ENCODE measurements at places on chromosomes 4 and X.

GRCh38 chr4:45033676-45034419 is 307.5 kb upstream of the GNPDA2 start:
- DNase-seq, result no peak

- no peak for DNase-seq
These were observed 120.2 kb downstream of the FAM53A start for GRCh38 chr4:1563768-1564485.

DNA sequence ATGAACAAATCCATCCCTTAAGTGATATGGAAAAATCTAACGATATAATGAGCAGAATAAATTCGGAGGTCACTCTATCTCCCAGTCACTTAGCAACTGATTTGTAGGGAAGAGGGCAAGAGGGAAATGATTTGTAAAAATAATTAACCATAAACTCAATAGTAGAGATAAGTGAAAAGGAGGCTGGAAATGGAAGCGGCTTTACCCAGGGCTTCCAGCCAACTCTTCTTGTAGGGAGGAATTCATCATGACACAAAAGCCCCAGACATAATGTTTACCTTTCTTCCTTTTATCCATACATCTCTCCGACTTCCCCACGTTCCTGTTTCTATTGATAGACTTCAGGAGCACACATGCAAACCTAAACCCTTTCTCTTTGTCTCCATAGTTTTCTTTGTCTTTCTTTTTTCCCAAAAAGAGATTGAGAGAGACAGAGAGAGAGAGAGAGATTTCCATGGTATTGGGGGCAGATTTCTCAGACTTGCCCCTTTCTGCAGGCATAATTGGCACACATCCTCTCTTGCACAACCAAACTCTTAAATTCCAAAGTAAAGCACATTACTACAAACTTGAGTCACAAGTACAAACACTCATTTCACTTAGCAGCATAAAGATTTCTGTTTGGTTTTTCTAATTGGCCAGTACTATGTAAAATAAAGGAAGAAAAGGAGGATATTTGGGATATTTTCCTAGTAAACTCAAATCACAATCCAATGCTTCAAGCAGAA is 140.9 kb downstream of the MAPK10 start:
- DNase-seq, result no peak

DNA sequence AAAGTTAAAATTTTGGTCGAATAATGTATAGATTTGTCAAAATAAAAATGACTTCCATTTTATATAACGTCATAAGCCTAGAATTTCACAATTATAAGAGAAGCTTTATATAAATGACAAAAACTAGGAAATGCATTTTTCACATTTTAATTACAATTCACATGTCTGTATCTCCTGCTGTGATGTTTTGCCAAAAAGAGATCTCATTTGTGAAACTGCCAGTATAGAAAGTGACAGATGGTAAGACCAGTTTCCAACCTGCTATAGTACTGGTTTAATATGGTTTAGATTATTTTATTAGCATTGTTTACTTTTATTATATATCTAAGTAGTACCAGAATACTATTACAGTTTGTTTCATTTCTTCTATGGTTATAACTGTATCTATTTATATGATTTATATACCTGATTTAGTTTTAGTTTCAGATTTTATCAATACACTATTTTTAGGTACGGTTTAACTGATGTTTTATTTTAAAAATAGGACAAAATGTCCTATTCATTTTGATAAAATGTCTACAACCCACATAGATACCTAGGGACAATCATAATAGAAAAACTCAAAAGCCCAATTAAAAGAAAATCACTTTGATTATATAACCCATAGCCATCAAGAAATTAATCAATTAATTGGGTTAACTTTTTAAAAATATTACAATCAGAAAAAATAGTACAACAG is 5.4 kb upstream of the CCSER1 start:
- DNase-seq, result no peak

- peak; percentile 10 for DNase-seq
These were observed 5.1 kb upstream of the GABRQ start for GRCh38 chrX:152632445-152633097.

GRCh38 chr4:8580321-8581093 is at the start of gene GPR78:
TSS of gene GPR78 (plus strand) at chr4:8580392. CDS start at chr4:8580983, 591 bp downstream.
- no peak for DNase-seq

DNA sequence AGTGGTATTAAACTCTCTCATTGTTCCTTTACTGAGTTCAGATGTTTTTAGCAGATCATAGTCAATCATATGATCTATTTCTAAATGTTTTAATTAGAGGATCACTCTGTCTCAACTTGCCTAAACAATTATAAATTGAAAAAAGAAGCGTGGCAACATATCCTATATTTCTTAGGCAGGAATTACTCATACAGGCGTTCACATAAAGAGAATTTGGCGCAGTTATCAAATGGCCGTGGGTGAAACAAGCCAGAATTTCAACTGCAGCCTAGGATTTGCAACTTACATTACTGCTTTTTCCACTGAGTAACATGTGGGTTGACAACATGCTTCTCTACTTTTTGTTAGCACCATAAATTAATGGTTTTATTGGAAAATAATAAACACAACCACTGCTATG is 141.3 kb downstream of the CPE start:
- DNase-seq, result no peak

DNA sequence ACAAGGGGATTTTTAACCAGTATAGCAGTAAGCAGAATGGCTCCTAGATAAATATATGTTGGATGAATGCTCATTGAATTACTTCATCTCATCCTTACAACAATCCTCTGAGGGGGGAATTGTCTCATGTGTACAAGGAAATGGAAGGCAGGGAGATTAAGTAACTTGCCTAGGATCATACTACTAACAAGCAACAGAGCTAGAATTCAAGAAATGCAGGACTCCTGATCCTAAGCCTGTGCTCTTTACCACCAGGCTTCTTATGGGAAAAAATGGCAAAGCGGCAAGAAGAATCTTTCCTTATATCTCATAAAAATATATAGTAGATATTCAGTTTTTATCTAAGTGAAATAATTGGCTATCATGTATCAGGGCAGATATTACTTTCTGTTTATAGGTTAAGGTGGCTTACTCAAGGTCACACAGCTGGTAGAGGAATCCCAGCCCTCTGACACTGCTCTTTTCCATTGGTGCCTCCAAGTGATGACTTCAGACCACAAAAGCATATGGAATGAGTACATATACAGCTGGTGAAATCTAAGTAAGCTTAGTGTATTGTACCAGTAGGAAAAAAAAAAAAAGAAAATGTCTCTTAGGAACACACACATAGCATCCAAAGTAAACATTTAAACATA is 2.1 kb downstream of the ABHD18 start:
- no peak for DNase-seq

DNA sequence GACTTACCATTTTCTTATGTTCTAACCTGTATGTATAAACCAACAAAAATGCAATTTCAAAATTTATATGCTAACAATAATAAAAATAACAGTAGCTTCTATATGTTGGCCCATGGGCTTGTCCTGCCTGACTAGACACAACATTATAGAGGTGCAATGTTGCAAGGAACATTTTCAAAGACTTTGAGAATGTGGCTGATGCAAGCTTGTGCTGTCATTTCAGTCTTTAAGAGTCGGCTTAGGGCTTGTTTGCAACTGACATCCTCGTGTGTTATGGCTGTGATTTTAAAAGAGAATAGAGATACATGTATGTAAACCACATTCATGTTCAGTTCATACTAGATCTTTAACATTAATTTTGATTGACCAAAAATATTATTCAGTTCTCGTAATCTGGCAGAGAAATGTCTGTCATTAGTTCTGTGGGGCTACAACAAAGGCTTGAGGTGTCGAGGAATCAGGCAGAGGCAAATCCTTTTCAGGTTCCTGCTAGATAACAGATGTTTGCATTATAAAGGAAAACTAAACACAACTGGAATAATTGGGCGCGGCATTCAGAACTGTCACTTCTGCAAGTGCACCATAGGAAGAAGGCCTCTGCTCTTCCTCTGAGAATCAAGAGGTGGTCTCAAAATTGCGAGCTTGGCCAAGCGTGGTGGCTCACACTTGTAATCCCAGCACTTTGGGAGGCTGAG is 13.1 kb downstream of the TMSB4X start:
- no peak for DNase-seq

DNA sequence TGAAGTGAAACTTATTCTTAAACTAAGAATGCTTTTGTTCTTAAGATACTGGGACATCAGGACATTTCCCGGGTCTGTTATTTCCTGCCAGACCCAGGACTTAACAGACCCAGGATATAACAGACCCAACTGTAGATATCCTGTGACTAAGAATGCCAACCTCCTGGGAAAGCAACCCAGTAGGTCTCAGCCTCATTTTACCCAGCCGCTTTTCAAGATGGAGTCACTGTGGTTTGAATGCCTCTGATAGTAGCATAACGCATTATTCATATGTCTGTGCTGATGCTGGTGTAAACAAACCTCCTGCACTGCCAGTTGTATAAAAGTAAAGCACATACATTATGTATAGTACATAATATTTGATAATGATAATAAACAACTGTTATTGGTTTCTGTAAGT is 185.8 kb upstream of the GPRIN3 start:
- no peak for DNase-seq

GRCh38 chr4:76207549-76207948 is 6.1 kb downstream of the SCARB2 start:
- DNase-seq, result no peak

DNA sequence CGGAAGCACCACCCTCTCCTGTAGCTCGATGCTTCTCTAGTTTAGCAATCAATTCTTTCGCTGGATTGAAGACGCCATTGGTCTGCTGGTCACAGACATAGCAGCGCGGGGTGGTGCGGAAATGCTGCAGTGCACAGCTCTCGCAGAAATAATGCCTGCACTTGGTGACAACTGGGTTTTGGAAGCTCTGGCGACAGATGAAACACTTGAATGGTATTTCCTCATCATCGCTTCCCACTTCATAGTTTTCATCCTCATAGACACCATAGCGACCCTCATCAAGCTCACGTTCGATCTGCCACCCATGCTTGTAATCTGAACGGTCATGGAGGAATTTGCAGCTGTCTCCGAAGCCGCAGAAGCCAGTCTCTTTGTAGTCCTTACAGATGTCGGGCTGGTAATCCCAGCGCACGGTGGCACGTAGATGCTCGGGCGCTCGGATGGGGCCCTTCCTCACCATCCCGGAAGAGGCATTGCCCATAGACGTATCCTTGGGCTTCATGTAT is 854 bp downstream of the RNF113A start:
- no peak for DNase-seq

GRCh38 chr4:83109480-83110222 is 4.9 kb downstream of the PLAC8 start:
- DNase-seq, result no peak

GRCh38 chr4:64130907-64131306 is 278.3 kb downstream of the TECRL start:
- no peak for DNase-seq

GRCh38 chrX:97065066-97065465 is 181.4 kb downstream of the RPA4 start:
- no peak for DNase-seq

DNA sequence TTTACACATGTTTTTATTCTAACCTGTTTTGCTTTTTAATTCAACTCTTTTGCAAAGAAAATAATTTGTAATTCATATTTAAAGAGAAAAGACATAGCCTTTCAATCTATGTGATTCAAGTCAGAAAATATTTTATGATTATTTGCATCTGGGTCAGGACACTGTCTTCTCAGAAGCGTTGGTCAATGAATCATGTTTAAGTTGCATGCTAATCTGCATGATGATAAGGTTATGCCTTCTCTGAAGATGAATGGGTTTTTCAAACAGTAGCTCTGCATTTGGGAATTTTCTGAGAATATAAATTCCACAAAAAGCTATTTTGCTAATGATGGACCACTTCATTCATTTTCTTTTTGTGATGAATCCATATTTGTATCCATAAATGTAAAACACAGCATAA is 282.5 kb downstream of the TMA16 start:
- DNase-seq, result no peak

GRCh38 chr4:52618795-52619590 is 40.1 kb downstream of the USP46 start:
- DNase-seq, result no peak

- DNase-seq, result no peak
These were observed 74.6 kb upstream of the SHOX start for GRCh38 chrX:555725-556666.

DNA sequence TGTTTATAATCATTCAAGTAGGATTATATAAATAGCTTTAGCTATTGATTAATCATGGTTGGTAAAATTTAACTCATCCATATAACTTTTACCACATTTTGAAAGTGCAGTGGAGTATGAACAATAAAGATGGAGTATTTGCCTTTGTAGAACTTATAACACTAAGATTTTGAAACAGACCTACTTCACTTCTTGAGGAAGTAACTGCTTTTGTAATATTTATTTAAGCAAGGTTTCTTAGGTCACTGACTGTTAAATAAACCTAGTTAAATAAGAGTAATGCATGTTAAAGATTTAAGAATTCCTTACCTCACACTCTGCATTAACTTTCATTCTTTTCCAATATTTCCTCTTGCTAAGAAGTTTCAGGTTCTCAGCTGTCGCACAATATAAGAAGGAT is 242.5 kb downstream of the CFAP299 start:
- DNase-seq, result no peak

GRCh38 chr4:136369073-136369472 is 1163.2 kb downstream of the PCDH18 start:
- peak; percentile 20 for DNase-seq

- no peak for DNase-seq
These were observed 15.0 kb downstream of the BOD1L1 start for GRCh38 chr4:13612569-13612968.

DNA sequence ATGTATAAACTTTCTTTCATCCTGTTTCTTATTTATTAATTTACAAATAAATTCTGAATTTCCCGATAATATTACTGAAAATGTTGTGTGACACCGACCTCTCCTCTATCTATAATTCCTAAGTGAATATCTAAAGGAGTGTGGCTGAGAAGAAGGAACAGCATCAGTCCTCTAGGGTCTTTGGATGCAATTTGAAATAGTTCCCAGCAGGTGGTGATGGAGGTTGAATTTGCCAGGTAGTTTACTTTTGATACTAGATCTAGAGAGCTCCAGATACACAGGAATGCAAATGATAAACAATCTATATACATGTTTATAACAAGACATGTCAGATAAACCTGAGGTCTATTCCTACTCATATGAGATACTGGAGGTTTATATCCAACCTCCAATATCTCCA is 305.4 kb downstream of the PCDH18 start:
- DNase-seq, result peak; percentile 1

- DNase-seq, result no peak
These were observed 24.4 kb upstream of the PLA2G12A start for GRCh38 chr4:109754093-109754857.
